Foreskin keratinocyte (primary cell): ENCODE measurements at places on chromosomes 6 and 20. TPM values are rescaled to one million over a fixed set of nuclear protein-coding genes. Genes with fewer than 3 reads are reported as not detected.

Gene TMEM14C
- 196 and 220 TPM in 2 replicates for polyA plus RNA-seq

Gene NOX3
- polyA plus RNA-seq = not detected in 2 replicates

Gene SLC22A7
- not detected in 2 replicates for polyA plus RNA-seq

Gene TREM2
- 0.58 and 0.88 TPM in 2 replicates for polyA plus RNA-seq

Gene HLA-DRB1
- polyA plus RNA-seq = 0.03 TPM in 1 of 2 replicates, not detected in the other

Gene MRAP2
- 0.41 and 2.0 TPM in 2 replicates for polyA plus RNA-seq

Gene CST7
- polyA plus RNA-seq = not detected in 2 replicates

Gene OTOR
- not detected in 2 replicates for polyA plus RNA-seq

Gene C6orf58
- polyA plus RNA-seq = 0.14 and 0.16 TPM in 2 replicates

DNA sequence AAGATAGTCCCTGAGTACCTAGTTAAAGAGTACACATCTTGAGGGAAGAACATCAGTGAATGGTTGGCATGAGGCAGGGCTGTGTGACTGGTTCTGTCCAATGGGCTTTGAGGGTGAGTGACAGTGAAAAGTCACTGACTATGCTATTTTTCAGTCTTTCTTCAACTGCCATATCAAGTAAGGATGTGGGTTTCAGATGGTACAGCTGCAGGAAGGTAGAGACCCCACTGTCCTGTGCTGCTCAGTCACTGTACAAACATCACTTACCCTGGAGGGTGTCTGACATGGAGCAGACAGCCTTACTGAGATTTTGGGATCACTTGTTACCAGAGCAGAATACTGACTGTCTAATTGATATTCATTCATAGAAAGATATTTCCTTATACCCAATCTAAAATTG lies 115.3 kb upstream of the ASCC3 start:
- DNase-seq = no peak

DNA sequence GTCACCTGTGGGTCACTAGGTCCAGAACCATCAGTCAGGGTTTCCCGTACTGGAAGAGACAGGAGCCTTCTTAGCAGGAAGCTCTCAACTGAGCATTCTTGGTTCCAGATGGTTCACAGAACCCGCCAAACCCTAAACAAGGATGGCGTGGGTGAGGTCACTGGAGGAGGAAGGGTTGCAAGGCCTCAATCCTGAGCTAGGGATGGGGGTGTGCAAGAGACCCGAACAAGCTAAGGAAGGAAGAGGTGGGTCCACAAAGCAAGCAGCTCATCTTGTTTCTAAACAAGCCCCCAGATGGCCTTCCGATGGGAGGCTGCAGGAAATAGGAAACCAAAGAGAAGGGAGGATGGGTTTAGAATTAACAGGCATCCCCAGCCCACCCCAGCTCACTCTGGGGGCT lies 92.7 kb downstream of the PREX1 start:
- DNase-seq = no peak

DNA sequence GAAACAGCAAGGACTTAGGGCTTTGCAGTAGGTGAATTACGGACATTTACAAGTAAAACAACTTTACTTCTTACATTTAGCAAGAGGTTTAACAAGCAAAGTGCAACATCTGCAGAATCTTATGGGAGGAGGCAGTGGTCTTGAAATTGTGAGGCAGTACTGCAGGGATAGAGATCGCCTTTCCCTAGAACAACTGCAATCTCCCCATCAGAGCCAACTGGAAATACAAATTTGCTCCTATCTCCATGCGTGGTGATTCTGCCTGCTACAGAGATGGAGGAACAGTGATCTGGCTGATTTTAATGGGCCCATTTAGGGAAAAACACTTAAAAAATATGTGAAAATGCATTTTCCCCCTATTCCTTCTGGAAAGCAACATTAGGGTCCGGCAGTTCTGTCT lies 25.9 kb downstream of the GNAS start:
- DNase-seq = no peak

DNA sequence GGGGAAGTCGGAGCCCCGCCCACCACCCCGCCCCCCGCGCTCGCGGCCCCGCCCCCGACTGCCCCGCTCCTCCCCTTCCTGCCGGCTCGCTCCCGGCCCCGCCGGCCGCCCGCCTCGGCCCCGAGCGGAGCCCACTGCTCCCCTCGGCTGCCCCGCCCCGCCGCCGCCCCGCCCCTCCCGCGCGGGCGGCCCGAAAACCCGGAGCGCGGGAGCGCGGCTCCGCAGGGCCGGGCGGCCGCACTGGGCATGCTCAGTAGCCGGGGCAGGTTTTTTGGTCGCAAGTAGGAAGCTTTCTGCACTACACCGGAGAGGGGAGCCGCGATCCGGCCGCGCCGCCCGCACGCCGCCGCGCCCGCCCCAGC lies at the start of gene CDYL:
Gene CDYL, plus strand, starts transcription at position 274 of the 362 bp plus-strand sequence. CDS start 380 bp downstream, outside the sequence.
- DNase-seq = peak; percentile 67

DNA sequence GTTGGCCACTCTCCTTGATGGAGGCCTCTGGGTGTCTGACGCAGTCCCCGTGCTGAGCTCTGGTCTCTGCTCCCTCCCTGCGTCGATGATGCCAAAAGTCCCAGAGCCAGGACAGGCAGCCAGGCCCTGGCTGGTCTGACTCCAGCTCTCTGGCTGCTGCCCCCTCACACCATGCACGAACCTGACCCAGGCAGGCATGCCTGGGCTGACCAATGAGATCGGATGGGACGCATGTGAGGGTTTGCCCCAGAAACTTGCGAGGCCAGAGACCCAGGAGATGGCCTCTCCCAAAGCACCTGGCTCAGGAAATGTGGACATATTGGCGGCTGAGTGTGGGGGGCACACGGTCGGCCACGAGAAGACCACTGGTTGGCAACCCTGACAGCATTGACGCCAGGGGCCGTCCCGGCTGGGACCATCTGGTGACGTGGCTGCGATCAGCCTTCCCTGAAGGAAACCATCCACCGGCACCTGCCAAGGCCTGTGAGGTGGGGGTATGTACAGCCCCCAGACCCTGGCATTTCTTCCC lies 51.2 kb upstream of the FRMD1 start:
- no peak for DNase-seq

DNA sequence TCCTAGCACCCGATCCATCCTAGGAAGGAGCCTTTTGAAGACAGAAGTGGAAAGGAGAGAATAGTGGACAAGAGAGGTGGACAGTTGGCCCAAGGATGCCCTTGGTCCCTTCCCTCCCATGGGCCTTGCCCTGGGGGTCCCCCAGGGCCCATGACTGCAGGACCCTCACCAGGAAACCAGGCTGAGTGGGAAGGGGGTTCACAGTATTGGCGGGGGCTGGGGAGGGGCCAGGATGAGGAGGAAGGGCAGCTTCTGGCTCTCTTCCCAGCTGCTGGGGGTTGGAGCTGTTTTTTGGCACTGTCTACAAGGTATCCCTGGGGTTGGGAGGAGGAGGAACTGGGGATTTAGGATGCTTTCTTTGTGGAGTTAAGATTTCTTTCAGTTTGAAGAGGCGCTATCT lies 4.0 kb upstream of the DSN1 start:
- DNase-seq = no peak

GRCh38 chr20:25399037-25399430 lies 8.4 kb upstream of the ABHD12 start:
- DNase-seq = peak; percentile 62

DNA sequence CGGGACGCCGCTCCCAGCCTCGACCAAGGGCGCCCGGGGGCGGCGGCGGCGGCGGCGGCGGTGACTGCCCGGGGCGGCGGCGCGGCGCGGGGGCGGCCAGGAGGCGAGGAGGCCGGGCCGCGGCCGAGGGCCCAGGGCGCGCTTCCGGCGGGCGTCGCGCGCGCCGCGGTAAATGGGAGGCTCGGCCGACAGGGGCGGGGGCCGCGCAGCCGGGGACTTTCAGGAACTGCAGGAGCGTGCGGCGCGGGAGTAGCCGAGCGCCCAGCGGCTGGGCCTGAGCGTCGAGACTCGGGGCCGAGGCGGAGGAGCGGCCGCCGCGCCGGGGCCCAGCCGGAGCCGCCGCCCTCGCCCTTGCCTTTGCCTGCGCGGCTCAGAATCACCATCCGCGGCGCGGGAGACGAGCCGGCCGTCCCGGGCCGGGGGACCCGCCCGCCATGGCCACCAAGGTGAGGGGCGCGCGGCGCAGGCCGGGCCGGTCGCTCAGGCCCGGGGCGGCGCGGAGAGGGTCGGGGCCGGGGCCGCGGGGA lies at the start of gene SNX9:
Gene SNX9, plus strand, starts transcription at position 246 of the 527 bp plus-strand sequence. Its CDS starts 189 bp downstream, at position 435.
- no peak for DNase-seq

GRCh38 chr6:139219746-139220145 lies 72.1 kb downstream of the TXLNB start:
- no peak for DNase-seq

GRCh38 chr20:50559856-50560638 lies 49.9 kb downstream of the PTPN1 start:
- no peak for DNase-seq

GRCh38 chr20:46214824-46215488 lies 93.3 kb downstream of the CDH22 start:
- no peak for DNase-seq

- DNase-seq = no peak
Measured at GRCh38 chr6:26156850-26157250, 69.6 kb downstream of the HFE start.

GRCh38 chr6:1554476-1555310 lies 55.0 kb upstream of the FOXC1 start:
- peak; percentile 38 for DNase-seq

- no peak for DNase-seq
Measured at GRCh38 chr6:49978332-49979226, 9.2 kb upstream of the DEFB113 start.

DNA sequence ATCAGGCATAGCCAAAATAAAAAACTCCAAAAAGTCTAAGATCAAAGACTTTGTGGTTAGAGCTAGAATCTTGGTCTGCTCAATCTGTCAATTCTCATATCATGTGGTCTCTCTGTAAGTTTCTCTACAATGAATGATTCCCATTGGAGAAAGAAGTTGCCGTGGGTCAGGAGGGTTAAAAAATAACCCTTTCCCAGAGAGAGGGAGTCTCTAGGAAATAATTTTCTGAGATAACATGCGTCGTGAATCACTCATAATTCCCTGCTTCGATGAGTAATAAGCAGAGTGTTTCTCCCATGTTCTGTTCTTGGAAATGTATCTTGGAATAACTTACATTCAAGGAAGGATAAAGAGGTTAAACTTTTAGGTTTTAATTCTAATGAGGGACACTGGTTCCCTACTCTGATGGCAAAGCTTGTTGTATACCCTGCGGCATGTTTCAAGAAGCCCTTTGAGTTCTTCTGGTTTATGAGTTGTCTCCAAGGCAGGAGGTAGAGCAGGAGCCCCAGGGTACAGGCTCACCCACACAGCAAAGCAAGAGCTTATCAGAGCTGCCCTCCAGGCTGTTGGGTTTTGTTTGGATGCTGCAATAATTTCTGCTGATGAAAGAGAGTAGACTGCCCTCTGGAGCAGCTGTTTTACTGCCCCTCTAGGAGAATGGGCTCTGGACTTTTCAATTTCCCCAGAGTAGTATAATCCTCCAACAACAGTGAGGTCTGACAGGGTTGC lies 599.1 kb downstream of the QKI start:
- peak; percentile 21 for DNase-seq

DNA sequence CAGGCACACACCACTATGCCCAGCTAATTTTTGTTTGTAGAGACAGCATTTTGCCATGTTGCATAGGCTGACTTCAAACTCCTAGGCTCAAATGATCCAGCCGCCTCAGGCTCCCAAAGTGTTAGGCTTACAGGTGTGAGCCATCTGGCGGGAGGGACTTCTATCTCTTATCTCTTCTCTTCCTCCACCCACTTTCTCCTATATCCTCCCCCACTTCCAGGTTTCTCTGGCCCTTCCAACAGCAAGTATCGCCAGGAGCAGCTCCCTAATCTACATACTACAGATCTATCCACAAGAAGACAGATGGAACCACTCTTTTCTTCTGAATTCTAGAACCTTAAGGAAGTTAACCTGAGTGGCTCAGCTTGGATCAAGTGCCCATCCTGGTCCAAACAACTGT lies 5.1 kb upstream of the TOP1 start:
- no peak for DNase-seq

- DNase-seq = no peak
Measured at GRCh38 chr6:14510038-14510437, 392.5 kb downstream of the CD83 start.

- DNase-seq = no peak
Measured at GRCh38 chr20:32792316-32792715, 27.4 kb upstream of the MAPRE1 start.

DNA sequence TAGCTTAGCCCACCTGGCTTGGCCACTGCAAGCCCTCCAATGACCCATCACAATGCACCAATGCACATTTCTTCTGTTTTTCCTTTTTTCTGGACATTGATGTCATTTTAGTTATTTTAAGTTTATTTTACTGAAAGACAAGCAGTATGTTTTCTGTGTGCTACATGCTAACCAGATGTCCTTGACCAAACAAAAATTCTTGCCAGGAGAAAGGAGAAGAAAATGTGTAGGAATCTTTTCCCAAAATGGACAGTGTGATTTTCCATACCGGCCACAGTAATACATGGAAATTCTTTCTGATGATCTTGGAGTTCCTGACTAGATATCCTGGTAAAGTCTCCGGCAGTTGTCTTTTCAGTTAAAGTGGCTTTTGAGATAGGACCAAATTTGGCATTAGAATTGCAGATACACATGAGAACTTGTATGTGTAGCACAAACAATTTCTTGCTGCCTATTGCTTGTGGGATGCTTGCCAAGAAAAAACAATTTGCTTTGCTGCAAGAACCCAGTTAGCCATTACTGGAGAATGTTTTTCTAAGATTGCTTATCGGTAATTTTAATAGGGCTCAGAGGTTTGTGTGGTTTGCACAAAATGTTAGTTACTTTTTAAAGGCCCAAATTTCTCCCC lies 696.5 kb upstream of the CITED2 start:
- DNase-seq = no peak

DNA sequence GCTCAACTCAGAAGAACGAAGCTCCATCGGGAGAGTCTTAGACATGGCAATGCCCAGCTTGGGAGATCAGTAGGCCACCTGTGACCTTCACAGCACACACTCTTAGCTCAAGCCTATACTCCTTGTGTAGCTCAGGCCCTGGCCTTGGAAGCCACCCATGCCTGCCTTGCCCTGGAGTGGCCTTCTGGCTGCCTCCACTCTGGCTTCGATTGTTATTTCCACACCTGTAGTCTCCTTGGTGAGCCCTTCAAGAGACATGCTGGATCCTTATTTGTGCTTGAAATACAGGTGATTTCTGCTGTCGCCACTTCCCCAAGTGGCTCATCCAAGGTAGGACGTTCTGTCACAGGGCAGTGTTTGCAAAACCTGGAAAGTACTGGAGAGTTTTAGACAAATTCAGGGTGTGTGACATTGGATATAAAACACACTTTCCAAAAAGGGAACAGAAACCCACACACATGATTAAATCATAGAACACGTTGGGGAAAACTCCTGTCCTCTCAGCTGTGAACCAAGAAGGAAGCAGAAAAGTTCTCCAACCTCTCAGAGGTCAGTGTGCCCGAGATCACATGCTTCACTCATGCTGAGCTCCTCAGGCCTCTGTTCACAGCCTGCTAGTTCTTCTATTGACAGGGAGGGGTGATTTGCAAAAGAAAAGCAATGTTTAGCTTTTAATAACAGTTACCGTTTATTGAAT lies 391.8 kb downstream of the CDC5L start:
- DNase-seq = no peak

- DNase-seq = no peak
Measured at GRCh38 chr6:30951907-30952469, 11.2 kb downstream of the MUCL3 start.

GRCh38 chr6:118558464-118559217 lies 10.5 kb downstream of the PLN start:
- no peak for DNase-seq
